ENCODE measurements at places on chromosomes 5 and 9. TPM values are rescaled to one million over a fixed set of nuclear protein-coding genes. Genes with fewer than 3 reads are reported as not detected.

Gene MEIKIN
- not detected for total RNA-seq

Gene MBLAC2
- total RNA-seq = 7.2 TPM

DNA sequence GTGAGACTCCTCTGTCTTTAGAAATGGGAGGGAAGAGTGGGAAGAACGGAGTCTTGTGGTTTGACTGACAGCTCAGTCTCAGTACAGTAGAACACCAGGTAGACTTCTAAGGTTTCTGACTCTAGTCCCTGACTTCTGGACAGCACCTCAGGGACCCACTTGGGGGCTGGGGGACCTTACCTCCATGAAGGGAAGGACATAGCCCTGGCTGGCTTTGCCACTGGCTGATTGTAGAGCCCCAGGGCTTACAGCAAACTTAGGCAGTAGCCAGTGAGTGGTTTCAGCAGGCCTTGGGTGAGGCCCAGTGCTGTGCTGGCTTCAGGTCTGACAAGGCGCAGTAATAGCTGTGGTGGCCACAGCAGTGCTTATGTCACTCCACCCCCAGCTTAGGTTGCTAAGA lies 290.0 kb upstream of the PRR16 start:
- no peak for DNase-seq

- DNase-seq = peak; percentile 85
These were observed 204.7 kb downstream of the TTLL11 start for GRCh38 chr9:121888438-121888775.

GRCh38 chr5:114500756-114501155 lies 138.9 kb downstream of the KCNN2 start:
- DNase-seq = no peak

GRCh38 chr5:131019111-131019510 lies 145.9 kb downstream of the HINT1 start:
- no peak for DNase-seq
